ENCODE measurements at places on chromosomes 3 and 15. TPM values are rescaled to one million over a fixed set of nuclear protein-coding genes. Genes with fewer than 3 reads are reported as not detected.
A peak's percentile ranks its signal among the peaks of the same experiment; 100 is the strongest.

The SIAH2 gene
- total RNA-seq = 13.8 TPM

- DNase-seq = no peak
- no peak overlapping the region for H3K27ac ChIP-seq
- H3K4me3 ChIP-seq = no peak overlapping the region
- peaks cover under 1% of the 10 kb centered on the region for H3K4me1 ChIP-seq
- peaks cover 13% of the 10 kb centered on the region for H3K36me3 ChIP-seq
- H3K27me3 ChIP-seq = no peaks in the 10 kb centered on the region
Measured at GRCh38 chr3:53836084-53836872, 9.9 kb downstream of the CHDH start.

GRCh38 chr3:111610189-111610588 is 15.0 kb upstream of the ZBED2 start:
- H3K27ac ChIP-seq = peak overlapping the region; percentile 20
- H3K36me3 ChIP-seq = no peaks in the 10 kb centered on the region
- no peaks in the 10 kb centered on the region for H3K27me3 ChIP-seq
- H3K4me3 ChIP-seq = no peak overlapping the region
- H3K4me1 ChIP-seq = no peaks in the 10 kb centered on the region

GRCh38 chr15:87118846-87119245 is 1039.2 kb downstream of the AGBL1 start:
- H3K4me1 ChIP-seq = no peaks in the 10 kb centered on the region
- H3K27ac ChIP-seq = no peak overlapping the region
- no peaks in the 10 kb centered on the region for H3K27me3 ChIP-seq
- DNase-seq = no peak
- no peaks in the 10 kb centered on the region for H3K36me3 ChIP-seq

The TICRR gene
- total RNA-seq = 3.5 TPM

Measured in stomach (tissue), 19 donors.